ENCODE measurements at places on chromosomes 3 and 15.

- peak; percentile 82 for DNase-seq
These were observed at the start of gene DUSP7 for GRCh38 chr3:52056521-52056967. TSS of gene DUSP7 (minus strand) at chr3:52056571. CDS start at chr3:52056366, 205 bp downstream.

GRCh38 chr3:113927556-113927955, 20.3 kb upstream of the ZDHHC23 start:
- no peak for DNase-seq

GRCh38 chr3:142270407-142270806, 45.0 kb upstream of the GK5 start:
- DNase-seq = peak; percentile 89

GRCh38 chr15:58139989-58140522, 1.9 kb downstream of the AQP9 start:
- DNase-seq = no peak

Data from natural killer cell treated with Interleukin-12 subunit alpha and Interleukin-12 subunit beta and Interleukin-15 and Interleukin-18, amount 100 ng/mL, for 72 hours (primary cell).